RWPE1 (cell line): ENCODE measurements at places on chromosomes 16 and 17.

DNA sequence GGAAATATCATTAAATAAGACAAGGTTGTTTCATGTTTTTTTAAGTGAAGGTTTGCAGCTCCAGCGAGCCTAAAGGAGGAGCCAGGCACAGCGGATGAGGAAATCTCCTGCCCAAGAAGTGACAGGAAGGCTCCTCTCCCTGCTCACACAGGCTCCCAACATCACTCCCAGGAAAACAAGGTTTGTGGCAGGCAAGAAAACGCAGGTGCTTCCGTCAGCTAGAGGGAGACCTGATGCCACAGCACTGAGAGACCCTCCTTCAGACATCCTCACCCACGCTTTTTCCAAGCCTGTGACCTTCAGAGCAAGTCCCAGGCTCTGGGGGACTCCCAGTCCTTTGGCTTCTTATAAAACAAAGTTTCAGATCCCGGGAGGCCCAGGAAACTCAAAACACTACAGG, 89.7 kb downstream of the ZNF423 start:
- DNase-seq: no peak

DNA sequence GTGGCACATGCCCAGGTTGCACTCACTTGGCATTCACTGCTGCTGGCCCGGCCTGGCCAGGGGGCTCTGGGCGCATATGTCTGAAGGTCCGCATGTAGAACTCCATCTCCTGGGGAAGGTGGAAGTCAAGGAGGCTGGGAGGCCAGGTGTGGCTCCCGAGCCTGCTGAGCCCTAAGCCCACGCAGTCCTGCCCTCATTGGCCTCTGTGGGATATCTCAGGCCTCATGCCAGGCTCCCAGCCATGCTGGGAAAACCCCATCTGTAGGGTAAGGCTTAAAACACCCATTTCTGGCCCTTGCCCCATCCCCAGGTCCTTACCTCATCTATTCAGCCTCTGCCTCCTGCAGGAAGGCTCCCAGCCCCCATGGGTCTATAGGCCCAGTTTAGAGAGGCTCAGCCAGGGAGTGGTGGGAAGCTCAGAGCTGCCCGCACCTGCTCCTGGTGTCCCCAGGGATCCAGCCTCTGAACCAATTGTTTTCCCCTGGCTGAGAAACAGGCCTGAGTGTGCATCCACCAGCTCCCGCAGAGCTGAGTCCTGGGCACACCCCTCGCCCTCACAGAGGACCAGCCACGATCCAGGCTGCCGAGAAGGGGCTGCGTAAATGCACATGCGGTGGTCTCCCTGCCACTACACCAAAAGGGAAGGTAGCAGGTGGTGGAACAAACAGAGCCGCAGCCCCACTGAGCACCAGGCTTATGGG, 2.3 kb upstream of the TPPP3 start:
- no peak for DNase-seq

- DNase-seq: no peak
These were observed 52.4 kb downstream of the CYTH1 start for GRCh38 chr17:78729641-78730040.

GRCh38 chr17:77602062-77602746, 356.3 kb upstream of the TNRC6C start:
- DNase-seq: peak; percentile 77

DNA sequence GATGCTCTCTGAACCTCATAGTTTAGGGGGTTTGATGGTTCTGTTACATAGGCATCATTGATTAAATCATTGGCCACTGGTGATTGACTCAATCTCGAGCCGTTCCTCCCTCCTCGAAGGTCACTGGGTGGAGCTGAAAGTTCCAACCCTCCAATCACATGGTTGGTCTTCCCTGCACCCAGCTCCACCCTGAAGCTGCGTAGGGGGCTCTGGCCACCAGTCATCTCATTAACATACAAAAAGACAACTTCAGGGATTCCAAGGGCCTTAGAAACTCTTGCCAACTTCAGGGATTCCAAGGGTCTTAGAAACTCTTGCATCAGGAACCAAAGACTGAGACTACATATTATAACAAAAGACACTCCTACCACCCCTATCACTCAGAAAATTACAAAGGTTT, 306.5 kb upstream of the TNRC6C start:
- DNase-seq: no peak

GRCh38 chr16:70689970-70690891, 4.4 kb upstream of the MTSS2 start:
- DNase-seq: no peak

DNA sequence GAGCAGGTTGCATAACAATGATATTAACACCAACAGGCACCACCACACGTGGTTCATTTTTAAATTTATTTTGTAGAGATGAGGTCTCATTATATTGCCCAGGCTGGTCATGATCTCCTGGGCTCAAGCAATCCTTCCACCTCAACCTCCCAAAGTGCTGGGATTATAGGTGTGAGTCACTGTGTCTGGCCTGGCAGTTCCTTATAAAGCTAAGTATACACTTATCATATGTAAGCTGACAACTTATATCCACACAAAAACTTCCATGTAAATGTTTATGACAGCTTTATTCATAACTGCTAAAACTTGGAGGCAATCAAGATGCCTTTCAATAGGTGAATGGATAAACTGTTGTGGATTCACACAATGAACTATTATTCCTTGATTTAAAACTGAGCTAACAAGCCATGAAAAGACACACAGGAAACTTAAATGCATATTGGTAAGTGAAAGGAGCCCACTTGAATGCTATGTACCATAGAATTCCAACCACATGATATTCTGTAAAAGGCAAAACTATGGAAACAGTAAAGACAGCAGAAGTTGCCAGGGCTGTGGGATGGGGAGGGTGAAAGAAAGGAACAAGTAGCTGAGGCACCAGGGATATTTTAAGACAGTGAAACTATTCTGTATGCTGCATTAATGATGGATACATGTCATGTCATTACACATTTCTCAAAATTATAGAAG, 156.5 kb upstream of the KCNJ18 start:
- DNase-seq: no peak

GRCh38 chr17:58268774-58269556, 11.8 kb downstream of the MPO start:
- DNase-seq: no peak

DNA sequence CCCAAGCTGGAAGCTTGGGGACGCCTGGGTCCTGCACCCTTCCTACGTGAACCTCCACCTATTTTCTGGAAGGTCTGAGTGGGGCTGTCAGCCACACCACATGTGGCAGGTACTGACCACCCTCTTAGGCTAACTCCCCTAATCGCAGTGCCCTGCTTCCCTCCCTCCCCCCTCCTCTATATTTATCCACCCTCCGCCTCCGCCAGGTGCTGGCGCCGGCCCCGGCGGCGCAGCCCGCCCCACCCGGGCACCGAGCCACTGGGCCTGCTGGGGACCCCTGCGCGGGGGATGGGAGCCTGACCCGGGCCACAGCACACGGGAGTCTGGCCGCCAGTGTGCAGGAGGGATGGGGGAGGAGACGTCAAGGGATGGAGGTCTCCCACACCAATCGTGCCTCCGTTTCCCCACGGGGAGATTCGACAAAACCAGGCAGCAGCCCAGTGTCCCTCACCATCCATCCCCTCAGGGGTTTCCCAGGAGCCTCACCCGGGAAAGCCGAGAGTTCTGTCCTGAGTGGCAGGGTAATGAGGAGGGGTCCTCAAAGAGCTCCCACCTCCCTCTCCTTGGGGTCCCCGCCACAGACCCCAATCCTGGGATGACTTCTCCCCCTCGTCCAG, 1.3 kb downstream of the PLEKHH3 start:
- no peak for DNase-seq
